ENCODE measurements at places on chromosomes 1 and 21.

GRCh38 chr1:156438278-156438987, 62.1 kb downstream of the MEF2D start:
- DNase-seq: no peak

- no peak for DNase-seq
Observed at GRCh38 chr1:35599411-35599810, 26.3 kb downstream of the TFAP2E start.

GRCh38 chr1:87673309-87673708, 344.6 kb downstream of the LMO4 start:
- no peak for DNase-seq

DNA sequence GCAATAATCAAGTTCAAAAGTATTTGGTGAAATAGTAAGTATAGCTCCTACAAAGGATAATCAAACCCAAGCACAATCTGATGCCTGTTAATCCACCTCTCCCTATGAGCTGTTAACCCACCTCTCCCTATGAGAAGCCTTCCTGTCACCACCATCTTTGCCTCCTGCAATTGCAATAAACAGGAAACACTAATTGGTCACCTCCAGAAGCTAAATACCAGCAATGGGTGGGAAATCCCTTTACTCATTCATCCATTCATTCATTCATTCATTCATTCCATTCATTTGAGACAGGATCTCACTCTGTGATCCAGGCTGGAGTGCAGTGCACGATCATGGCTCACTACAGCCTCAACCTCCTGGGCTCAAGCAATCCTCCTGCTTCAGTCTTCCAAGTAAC, 132.8 kb downstream of the RERE start:
- DNase-seq: no peak

GRCh38 chr1:11157867-11158266, 31.3 kb upstream of the ANGPTL7 start:
- DNase-seq: no peak

DNA sequence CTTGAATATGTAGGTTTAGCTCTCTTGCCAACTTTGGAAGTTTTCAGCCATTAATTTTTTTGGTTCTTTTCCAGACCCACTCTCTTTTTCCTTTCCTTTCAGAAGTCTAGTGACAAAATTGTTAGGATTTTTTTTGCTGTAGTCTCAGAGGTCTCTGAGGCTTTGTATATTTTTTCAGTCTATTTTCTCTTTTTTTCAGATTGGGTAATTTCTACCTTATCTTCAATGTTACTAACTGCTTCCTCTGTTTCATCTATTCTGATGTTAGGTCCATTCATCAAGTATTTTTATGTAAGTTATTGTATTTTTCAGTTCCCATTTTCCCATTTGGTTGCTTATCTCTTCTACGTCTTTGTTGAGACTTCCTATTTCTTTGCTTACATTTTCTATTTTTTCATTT, 15.7 kb downstream of the RGS2 start:
- DNase-seq: no peak

GRCh38 chr1:36125129-36125991, at the start of gene COL8A2:
TSS of gene COL8A2 (minus strand) at chr1:36125222. CDS start at chr1:36100242, 24,980 bp downstream.
- peak; percentile 72 for DNase-seq

DNA sequence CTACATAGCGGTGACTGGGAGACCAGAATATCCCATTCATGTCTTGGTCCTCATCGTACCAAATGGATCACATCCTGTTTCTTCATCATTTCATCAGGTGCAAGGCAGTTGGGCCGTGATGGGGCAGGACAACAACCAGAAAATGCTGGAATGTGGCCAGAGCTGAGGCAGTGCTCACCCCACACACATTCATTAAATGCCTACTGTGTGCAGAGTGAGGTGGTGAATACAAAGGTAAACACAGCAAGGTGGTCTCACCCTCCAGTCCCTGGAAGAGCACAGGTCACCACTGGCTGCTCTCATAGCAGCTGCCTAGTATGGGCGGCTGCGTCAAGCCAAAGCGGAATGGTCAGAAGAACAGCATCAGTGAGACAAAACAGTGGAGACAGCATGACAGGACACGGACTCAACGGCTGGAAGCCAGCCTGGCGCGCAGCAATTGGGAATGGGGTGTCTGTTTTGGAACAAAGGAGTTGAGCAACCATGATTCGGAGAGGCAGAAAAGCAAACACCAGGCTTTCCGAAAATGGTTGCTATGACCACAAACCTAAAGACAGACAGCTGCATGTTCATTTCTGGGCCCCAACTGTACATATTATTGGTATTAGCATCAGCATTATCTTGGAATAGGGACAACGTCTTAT, 5.6 kb upstream of the ADAMTSL4 start:
- DNase-seq: no peak

DNA sequence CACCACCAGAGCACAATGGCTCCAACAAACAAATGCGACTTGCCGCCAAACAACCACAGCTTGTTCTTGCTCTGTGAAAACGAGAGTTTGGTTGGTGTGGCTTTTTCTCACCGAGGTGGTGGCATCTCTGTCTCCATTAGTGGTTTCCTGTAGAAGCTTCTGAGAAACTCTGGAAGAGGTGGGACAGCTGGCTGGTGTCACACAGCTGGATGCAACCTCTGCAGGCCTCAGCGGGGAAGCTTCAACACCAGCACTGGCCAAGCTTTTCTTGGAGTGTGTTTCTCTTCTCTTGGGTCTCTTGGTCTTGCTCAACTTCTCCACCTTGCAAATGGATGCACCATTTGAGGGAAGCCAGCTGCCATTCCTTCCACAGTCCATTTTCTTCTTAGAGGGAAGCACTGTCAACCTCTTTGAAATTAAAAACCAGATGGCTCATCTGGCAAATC, 124.8 kb downstream of the KCNN3 start:
- no peak for DNase-seq

DNA sequence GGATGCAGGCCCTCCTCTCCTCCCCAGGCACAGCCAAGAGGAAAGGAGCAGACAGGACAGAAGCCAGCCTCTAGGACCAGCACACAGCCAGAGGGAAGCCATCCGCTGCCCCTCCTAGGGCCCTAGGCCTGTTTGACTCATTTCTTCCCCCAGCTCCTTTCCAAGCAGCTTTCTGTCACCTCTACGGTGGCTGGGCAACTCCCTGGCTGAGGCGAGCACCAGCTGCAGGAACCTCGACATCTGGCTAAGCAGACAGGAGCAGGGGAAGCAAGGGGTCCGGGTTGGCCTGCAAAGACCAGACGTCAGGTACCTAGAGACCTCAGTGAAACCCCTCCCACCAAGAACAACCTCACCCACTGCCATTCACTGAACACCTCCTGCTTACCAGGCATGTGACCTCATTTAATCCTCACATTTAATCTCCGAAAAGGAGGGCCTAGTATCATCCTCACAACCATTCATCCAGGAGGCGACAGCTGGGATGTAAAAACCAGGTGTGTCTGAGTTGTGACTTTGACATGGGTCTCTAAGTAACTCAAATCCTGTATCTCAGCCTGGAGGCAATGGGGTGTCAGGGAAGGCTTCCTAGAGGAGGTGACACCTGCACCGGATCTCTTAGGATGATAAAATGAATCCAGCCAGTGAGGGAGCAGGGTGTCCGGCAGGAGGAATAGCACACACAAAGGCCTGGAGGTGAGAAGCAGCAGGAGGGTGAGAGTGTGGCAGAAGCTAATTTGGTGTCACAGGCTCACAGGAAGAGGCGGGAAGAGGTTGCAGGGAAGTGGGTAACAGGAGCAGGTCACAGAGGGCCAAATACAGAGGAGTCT, 5.9 kb downstream of the LRP8 start:
- DNase-seq: no peak

DNA sequence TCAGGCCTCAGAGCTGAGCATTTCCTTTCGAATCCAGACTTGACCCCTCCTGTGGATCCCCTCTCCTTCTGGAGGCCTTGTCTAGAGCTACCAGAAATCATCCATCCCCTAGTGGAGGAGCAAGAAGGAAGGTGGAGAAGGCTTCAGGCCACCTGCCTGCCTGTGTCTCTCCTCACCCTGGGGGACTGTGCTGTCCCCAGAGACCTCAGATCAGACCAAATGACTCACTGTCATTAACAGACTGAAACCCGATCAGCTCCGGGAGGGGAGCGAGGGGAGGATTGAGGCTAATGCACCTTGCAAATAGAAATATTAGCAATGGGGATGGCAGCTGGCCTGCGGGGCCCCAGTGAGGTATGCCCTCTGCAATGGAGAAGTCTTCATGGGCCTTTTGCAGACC, 2.1 kb downstream of the MYBPH start:
- DNase-seq: no peak

DNA sequence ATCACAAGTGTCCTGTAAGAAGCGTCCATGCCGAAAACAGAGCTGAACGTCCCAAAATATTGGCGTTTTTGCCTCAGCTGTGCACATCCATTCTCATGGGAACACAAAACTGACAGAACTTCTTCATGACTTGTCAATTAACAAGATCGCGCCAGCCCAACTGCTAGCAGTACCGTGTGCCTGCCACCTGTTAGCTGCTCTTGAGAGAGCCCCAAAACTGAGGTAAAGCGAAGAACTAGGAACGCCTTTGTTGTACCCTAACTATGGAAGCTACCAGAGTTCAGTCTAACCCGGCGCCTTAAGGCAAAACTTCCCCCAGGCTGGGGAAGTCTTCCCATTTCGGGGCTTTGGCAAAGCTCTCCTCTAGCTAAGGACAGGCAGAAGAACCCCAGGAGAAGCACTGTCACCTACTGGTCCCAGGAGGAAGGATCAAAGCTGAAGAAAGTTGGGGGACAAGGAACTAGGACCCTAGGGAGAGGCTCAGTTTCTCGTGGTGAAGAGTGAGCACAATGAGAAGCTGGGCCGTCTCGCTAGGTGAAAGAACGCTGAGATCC, 719 bp downstream of the EYA3 start:
- peak; percentile 71 for DNase-seq

DNA sequence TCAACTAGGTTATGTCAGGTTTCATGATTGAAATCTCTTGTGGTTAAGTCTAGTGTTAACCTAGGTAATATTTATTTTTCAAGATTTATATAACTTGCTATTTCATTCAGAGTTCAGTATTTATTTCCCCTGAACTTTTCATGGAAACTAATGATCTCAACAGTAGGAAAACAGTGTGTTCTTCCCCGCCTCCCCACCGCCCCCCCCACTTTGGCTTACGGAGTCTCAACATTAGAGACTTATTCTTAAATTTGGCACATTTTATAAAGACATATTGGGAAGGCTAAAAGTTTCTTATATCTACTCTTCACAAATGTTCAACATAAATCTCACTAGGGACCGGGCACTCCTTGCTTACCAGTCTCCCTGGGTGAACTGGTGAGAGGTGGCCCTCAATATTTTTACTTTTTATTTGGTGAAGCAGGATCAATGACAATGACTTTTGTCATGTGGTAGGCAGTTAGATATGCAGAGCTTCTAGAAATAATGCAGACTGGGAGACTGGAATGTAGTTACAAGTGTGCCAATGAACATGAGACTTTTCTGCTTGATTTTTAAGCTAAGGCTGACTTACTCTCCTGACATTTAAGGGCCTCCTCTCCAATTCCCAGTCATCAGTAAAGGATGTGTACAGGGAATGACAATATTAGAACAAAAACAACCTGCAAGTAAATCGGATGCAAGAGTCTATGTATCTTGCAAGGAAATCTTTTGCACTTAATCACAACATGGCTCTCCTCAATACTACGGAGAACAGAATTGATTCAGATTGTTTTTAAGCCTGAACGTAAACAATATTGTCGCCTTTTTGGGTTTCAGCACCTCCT, 1.7 kb upstream of the MAN1A2 start:
- DNase-seq: no peak

GRCh38 chr1:100250264-100250663, 630 bp upstream of the DBT start:
- DNase-seq: peak; percentile 7

- no peak for DNase-seq
Observed at GRCh38 chr1:22056043-22056442, 3.5 kb downstream of the CDC42 start.

DNA sequence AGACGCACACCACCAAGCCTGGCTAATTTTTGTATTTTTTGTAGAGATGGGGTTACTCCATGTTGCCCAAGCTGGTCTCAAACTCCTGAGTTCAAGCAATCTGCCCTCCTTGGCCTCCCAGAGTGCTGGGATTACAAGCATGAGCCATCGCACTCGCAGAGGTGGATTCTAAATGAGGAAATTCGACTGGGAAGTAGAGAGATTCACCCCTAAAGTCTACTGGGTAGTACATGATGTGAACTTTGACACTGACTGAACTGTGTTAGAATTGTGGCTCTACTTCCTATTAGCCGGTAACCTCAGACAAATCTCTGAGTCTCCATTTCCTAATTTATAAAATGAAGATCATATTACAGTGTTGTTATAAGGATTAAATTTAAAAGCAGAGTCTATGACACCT, 276.0 kb upstream of the NR5A2 start:
- DNase-seq: peak; percentile 68

DNA sequence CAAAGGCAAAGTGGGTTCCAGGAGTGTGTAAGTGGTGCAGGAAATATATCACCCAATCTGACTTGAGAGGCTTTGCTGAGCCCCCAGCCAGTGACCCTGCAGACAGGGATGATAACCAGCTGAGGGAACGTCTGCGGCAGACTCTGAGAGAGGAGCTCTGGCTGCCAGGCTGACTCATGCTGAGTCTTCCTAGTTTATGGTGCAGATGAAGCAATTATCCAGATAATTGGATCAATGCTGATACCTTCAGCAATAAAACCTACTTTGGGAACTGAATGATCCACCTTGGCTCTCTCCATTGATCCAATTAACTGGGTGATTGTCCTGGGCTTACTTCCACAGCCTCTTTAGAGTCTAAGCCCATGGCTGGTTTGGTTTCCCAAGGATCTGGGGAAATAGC, 7.3 kb downstream of the C8B start:
- DNase-seq: no peak

- no peak for DNase-seq
Observed at GRCh38 chr1:164846731-164847691, 288.0 kb downstream of the PBX1 start.

DNA sequence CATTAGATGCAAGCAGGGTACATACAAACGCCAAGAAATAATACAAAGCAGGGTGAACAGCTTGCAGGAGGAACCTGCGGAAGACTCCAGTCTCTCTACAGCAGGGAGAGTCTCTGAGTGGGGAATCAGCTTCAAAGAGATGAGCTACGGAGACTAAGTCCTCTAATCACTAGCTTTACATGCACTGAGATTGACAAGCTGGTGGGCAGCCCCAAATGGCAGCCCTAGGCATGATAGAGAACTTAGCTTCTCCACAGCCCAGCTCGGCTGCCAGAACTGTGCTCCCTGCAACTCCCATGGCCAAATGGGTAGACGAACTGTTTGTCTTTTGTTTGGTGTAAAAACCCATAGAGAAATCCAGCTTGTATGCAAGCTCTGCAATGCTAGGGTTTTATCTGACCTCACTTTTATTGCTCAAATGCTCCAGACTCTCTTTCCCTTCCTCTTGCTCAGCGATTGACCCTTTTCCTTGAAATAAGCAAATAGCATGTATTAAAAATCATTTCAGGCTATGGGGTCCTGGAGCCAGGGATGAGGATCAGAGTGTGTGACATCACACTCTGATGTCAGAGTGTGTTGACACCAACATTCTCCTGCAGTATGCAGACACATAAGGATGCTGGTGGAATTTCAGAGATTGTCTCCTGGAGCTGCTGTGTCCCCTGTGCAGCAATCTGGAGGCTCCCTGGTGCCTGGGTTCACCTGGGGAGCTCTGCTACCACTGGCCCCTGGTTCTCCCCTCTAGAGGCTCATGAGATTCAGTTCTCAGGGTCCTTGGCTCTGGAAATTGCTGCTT, 238.5 kb downstream of the TTLL7 start:
- DNase-seq: no peak

GRCh38 chr1:182329471-182329870, 62.1 kb downstream of the GLUL start:
- no peak for DNase-seq

GRCh38 chr1:215887627-215888026, 320.5 kb downstream of the KCTD3 start:
- no peak for DNase-seq

Measured in suppressor macrophage (primary cell).